ENCODE measurements at places on chromosomes 13 and 19. TPM values are rescaled to one million over a fixed set of nuclear protein-coding genes. Genes with fewer than 3 reads are reported as not detected.

The MAP3K10 gene
- total RNA-seq, result 5.0 TPM

The TNFRSF19 gene
- 0.19 TPM for total RNA-seq

The RGL3 gene
- total RNA-seq, result 0.16 TPM

The PLPPR3 gene
- 0.16 TPM for total RNA-seq

The KLF2 gene
- 3.2 TPM for total RNA-seq

The VSIG10L gene
- total RNA-seq, result under 0.01 TPM

The KLK15 gene
- not detected for total RNA-seq

The RUBCNL gene
- total RNA-seq, result not detected

The CGB1 gene
- not detected for total RNA-seq

The CACNG6 gene
- total RNA-seq, result 0.25 TPM

The CYP4F22 gene
- total RNA-seq, result not detected

The F7 gene
- total RNA-seq, result not detected

The MATK gene
- total RNA-seq, result 0.50 TPM

The YJEFN3 gene
- 0.31 TPM for total RNA-seq

The CCL25 gene
- not detected for total RNA-seq

The C19orf67 gene
- not detected for total RNA-seq

The ZNF497 gene
- total RNA-seq, result 0.81 TPM

The LYL1 gene
- 32.2 TPM for total RNA-seq

The KEAP1 gene
- 118 TPM for total RNA-seq

The MCF2L gene
- 11.9 TPM for total RNA-seq

The EFNB2 gene
- 55.8 TPM for total RNA-seq

The TSHZ3 gene
- total RNA-seq, result 2.3 TPM

The HTR2A gene
- not detected for total RNA-seq

The CATSPERD gene
- total RNA-seq, result not detected

The KIR2DL3 gene
- not detected for total RNA-seq

The OR10H4 gene
- total RNA-seq, result not detected

The CRB3 gene
- not detected for total RNA-seq

The AP1M1 gene
- 100 TPM for total RNA-seq

The ZNF43 gene
- 18.8 TPM for total RNA-seq

The KIR3DL2 gene
- total RNA-seq, result not detected

The NXNL1 gene
- total RNA-seq, result not detected

The ZNF846 gene
- total RNA-seq, result 5.0 TPM

The ZNF714 gene
- 4.4 TPM for total RNA-seq

The RAP2A gene
- total RNA-seq, result 41.8 TPM

The VWA8 gene
- total RNA-seq, result 6.0 TPM

The AMER2 gene
- not detected for total RNA-seq

The ZNF536 gene
- total RNA-seq, result not detected

The KLK4 gene
- total RNA-seq, result not detected

The PPFIA3 gene
- 3.9 TPM for total RNA-seq

The ZNF229 gene
- total RNA-seq, result 9.1 TPM

The SAFB2 gene
- 21.0 TPM for total RNA-seq

The ZNF837 gene
- total RNA-seq, result 1.9 TPM

The GJA3 gene
- total RNA-seq, result not detected

The DUS3L gene
- 21.2 TPM for total RNA-seq

The PRTN3 gene
- not detected for total RNA-seq

All from bladder microvascular endothelial cell (primary cell).